Large intestine (tissue), 12 donors: ENCODE measurements at places on chromosomes 1 and 21. TPM values are rescaled to one million over a fixed set of nuclear protein-coding genes. Genes with fewer than 3 reads are reported as not detected.
A peak's percentile ranks its signal among the peaks of the same experiment; 100 is the strongest.

Gene ST6GALNAC5
- 6.1 TPM for polyA plus RNA-seq

Gene LINGO4
- polyA plus RNA-seq, result 0.81 TPM

Gene TPTE
- polyA plus RNA-seq, result not detected

Gene SLAMF8
- 4.5 TPM for polyA plus RNA-seq

Gene ATAD3C
- 1.0 TPM for polyA plus RNA-seq

- no peak for DNase-seq
- no peak overlapping the region for H3K27ac ChIP-seq
- H3K36me3 ChIP-seq, result no peaks in the 10 kb centered on the region
- H3K27me3 ChIP-seq, result no peaks in the 10 kb centered on the region
- H3K4me3 ChIP-seq, result no peak overlapping the region
- no peaks in the 10 kb centered on the region for H3K4me1 ChIP-seq
Measured at GRCh38 chr1:2799811-2800663, 1.5 kb downstream of the TTC34 start.

DNA sequence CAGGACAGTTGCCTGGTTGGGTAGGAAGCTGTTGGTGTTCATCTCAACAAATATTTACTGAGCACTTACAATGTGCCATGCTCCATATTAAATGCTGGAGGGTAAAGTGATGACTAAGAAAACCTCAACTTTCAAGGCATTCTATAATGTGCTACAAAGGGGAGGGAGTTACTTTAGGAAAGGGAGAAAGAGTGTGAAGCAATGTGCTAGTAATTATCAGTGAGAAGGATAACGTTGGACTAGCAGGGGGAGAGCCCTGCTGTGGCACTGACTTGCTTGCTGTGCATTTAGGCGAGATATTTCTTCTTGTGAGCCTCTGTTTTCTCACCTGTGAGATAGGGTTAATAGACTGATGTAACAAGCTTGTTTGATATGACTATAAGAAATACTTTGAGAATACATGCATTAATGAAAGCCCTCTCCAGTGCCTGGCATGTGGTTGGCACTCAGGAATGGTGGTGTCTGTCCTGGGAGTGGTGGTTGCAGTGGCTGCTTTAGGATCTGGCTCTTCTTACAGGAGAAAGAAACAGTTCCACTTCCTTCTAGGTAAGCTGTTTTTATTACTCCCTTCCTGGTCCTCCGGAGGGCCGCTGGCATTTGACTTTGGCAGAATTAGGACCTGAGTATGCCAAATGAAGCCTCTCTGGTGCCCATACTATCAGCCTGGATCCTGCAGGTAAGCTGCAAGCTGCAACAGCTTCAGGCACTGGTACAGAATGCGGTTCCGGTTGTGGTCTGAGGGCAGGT is 111.1 kb upstream of the COA6 start:
- H3K4me1 ChIP-seq, result no peaks in the 10 kb centered on the region
- no peak overlapping the region for H3K27ac ChIP-seq
- no peak overlapping the region for H3K4me3 ChIP-seq
- peaks cover 2% of the 10 kb centered on the region for H3K27me3 ChIP-seq
- no peaks in the 10 kb centered on the region for H3K36me3 ChIP-seq

GRCh38 chr1:42419126-42419821 is 36.5 kb downstream of the ZMYND12 start:
- DNase-seq, result peak; percentile 18
- H3K27ac ChIP-seq, result no peak overlapping the region
- no peaks in the 10 kb centered on the region for H3K36me3 ChIP-seq
- no peaks in the 10 kb centered on the region for H3K27me3 ChIP-seq
- no peak overlapping the region for H3K4me3 ChIP-seq

DNA sequence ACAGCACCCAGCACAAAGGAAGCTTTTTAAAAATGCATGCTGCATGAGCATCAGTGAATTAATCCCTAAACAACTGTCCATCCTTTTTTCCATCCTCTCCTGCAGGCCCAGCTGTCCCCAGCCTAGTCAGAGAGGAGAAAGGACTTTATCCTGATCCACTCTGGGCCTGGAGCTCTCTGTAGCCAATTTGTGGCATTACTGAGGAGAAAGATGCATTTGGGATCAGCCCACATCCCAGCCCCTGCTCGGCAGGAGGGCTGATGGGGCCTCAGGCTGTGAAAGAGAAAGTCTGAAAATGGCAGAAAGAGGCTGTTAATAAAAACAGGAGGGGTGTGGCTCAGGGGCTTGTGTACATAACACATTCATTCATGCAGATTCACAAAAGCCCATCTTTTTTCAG is 37.5 kb upstream of the ATP2B4 start:
- no peaks in the 10 kb centered on the region for H3K27me3 ChIP-seq
- H3K4me3 ChIP-seq, result no peak overlapping the region
- H3K4me1 ChIP-seq, result peaks cover 2% of the 10 kb centered on the region
- H3K36me3 ChIP-seq, result no peaks in the 10 kb centered on the region

- peaks cover 5% of the 10 kb centered on the region for H3K4me1 ChIP-seq
- peak; percentile 53 for DNase-seq
- no peaks in the 10 kb centered on the region for H3K36me3 ChIP-seq
Measured at GRCh38 chr21:17613242-17613676, 558 bp upstream of the BTG3 start.

DNA sequence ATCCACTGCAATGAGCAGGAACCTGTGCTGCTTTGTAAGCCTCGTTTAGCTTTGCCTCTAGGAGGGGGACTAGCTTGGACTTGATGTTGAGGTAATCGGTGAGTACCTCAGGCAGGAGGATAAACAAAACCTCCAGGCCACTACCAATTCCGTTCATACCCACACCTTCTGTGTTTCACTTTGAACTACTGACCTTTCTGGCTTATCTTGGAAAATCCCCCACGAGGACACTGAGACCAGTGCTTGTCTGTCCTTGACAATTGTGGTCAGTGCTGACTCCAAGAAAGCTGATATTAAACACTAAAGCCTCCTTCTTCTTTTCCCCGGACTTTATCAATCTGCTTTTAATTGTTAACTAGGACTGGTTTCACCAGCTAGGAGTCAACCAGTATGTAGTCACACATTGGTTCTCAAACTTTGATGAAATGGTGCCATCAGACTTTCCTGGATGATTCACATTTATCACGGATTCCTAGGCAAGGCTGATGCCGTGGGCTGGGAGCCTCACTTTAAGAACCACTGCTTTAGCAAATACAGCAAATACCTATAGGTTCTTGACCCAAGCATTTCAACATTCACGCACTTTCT is 52.7 kb downstream of the TGFB2 start:
- H3K36me3 ChIP-seq, result no peaks in the 10 kb centered on the region
- DNase-seq, result no peak
- peaks cover 4% of the 10 kb centered on the region for H3K27me3 ChIP-seq
- H3K4me3 ChIP-seq, result no peak overlapping the region
- H3K4me1 ChIP-seq, result no peaks in the 10 kb centered on the region

DNA sequence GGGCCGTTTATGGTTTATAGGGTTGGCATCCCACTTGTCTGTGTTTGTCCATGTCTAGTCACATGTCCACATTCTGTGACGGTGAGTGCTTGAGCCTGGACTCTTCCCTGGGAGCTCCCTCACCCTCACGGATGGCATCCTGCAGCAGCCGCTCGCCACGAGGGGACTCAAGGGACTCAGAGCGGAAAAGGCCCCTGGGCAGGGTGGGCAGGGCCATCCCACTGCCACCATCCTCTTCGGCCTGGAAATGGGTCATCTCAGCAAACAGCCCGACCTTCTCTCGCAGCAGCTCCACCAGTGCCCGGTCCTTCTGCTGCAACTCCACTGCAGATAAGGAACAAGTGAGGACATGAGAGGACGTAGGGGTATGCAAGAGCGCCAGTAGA is 11.1 kb downstream of the RXFP4 start:
- DNase-seq, result no peak
- no peaks in the 10 kb centered on the region for H3K27me3 ChIP-seq
- H3K4me3 ChIP-seq, result no peak overlapping the region
- H3K36me3 ChIP-seq, result peaks cover 79% of the 10 kb centered on the region
- H3K4me1 ChIP-seq, result no peaks in the 10 kb centered on the region
- H3K27ac ChIP-seq, result no peak overlapping the region
